Suppressor macrophage treated with lipopolysaccharide for 1 hour (primary cell): ENCODE measurements at places on chromosomes 5 and 9.

DNA sequence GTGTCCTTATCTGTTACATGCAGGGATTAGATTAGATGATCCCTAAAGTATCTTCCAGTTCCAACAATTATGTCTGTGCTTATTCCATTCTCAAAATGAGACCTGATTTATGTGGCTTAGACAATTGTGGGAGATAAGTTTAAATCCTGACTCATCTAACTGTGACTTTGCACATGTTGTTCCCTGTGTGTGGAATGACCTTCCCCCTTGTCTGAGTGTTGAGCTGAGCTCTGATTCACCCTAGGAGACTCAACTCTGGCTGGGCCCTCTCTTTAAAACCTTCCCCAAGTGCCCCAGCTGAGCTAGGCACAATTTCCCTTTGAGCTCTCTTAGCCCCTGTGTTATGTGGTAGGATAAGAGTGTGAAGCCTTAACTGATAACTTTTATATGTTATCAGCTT is 118.9 kb upstream of the ELL2 start:
- peak; percentile 76 for DNase-seq

DNA sequence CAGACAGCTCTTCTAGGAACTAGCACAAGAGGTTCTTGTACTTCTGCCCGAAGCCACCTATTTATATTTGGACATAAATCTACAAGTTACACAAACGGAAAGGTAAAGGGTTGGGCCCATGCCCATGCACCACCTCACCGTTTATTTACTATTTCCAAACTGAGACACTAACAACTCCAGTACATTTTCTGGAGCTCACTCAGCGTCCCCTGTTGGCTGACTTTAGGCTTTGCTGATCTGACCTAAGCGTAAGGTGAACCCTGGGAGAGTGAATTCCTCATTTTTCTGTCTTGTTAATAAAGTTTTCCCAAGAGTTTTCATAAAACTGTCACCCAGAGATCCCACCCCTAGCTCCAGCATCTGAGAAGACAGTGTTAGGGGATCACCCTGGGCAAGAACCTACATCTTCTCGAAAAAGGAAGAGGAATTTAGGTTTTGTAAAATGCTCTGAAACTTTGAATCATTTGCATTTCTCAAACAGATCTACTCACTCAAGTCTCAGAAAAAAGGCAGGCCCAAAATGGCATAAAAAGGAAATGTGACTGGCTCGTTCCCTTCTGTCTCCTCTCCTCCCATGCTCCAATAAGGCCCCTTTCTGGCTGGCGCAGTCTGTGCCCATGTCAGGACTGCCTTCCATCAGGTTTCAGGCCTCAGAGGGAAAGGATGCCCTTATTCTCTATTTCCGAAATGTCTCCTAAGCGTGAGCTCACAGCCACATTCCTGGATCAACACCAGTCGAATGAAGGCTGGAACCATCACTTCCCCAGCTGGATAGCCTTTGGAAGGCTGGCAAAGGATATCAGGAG is 201.3 kb downstream of the FANCC start:
- DNase-seq = no peak

GRCh38 chr9:121399883-121400607 is 30.0 kb upstream of the STOM start:
- DNase-seq = peak; percentile 91

GRCh38 chr9:110208031-110208430 is at the start of gene C9orf152:
Gene C9orf152, minus strand, starts transcription at chr9:110208159. Its CDS starts 580 bp downstream, at chr9:110207579.
- no peak for DNase-seq

DNA sequence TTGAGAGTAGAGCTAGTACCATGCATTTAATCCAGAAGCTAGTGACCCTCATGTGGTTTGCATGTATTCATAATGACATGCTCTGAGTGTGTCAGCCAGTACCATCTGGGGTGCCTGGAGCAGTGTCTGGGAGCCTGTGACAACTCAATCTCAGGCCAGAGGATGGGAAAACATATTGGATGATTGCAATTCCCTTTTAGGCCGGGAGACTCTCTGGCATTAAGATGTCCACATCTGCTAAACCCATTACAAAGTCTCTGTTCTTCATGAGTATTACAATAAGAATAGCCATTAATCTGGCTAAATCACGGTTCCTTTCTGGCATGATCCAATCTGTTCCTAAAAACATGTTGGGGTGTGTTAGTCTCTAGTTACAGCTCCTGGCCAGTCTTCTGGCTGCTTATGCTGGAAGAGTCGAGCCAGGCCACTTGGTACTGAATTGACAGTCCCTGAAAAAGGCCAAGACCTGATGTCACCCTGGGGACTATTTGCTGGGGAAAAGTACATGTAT is 475.7 kb downstream of the ENC1 start:
- no peak for DNase-seq

DNA sequence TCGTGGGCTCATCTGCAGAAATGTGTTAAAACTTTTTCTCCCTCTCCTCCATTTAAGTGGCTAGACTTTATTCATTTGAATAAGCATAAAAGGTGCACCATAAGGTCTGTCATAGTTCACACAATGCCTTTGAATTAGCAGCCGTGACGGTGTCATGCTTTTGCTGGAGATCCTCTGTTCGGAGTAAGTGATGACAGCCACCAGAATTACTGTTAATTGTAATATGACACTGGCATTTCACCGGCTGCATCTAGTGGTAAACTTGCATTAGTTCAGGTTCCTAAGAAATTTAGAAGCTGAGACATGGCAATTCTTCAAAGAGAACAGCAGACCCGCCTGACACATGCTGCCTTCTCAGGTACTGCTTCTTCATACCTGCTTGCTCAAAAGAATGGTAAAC is 241.7 kb downstream of the EBF1 start:
- DNase-seq = no peak
